SK-N-SH (cell line): ENCODE measurements at places on chromosomes 7 and 10. TPM values are rescaled to one million over a fixed set of nuclear protein-coding genes. Genes with fewer than 3 reads are reported as not detected.

DNA sequence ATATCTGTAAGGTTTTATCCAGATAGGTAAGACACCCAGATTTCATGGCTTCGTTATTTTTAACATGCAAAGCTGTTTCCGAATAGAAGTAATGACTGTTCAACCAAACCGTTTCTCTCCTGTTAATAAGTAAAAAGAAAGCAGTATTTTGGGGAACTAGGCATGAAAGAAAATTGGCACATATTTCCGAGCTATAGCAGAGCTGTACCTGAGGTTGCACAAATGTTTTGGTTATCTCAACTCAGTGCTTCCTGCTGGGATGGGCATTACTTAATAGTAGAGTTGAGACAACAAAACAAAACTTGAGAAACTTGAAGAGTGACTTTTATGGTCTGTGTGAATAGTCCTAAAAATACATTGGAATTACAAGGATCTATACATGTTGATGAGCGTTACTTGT, 564.3 kb upstream of the SORCS1 start:
- DNase-seq = no peak
- H3K27me3 ChIP-seq = no peaks in the 10 kb centered on the region
- H3K36me3 ChIP-seq = no peaks in the 10 kb centered on the region

DNA sequence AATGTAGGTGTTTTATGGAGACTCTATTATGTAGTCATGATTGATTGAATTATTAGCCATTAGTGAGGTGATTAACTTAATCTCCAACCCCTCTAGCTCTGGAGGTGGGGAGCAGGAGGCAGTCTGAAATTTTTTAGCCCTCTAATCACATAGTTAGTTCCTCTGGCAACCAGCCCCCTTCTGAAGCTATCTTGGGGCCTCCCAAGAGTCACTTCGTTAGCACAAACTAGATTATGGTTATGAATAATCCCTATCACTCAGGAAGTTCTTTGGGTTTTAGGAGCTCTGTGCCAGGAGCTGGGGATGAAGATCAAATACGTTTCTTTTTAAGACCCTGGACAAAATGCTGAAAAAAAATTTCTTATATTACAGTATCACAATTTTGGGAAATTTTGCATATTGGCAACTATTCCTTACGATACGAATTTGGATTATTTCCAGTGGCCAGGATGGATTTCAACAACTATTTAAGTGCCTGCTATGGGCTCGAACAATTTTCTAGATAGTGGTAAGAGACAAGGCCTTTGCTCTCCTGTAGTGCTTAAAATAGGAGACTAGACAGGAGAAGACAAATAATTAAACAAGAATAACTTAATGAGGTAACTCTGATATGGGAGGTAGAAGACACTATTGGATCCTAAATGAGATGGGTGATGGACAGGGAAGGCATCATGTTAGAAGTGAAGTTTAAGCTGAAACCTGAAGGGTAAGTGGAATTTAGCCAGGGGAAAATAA, 52.9 kb downstream of the BTAF1 start:
- no peak for DNase-seq
- no peaks in the 10 kb centered on the region; the same call in 1 of the 2 replicates for H3K4me1 ChIP-seq
- peaks cover 44% of the 10 kb centered on the region for H3K36me3 ChIP-seq
- H3K4me3 ChIP-seq = no peak overlapping the region
- H3K27ac ChIP-seq = no peak overlapping the region

DNA sequence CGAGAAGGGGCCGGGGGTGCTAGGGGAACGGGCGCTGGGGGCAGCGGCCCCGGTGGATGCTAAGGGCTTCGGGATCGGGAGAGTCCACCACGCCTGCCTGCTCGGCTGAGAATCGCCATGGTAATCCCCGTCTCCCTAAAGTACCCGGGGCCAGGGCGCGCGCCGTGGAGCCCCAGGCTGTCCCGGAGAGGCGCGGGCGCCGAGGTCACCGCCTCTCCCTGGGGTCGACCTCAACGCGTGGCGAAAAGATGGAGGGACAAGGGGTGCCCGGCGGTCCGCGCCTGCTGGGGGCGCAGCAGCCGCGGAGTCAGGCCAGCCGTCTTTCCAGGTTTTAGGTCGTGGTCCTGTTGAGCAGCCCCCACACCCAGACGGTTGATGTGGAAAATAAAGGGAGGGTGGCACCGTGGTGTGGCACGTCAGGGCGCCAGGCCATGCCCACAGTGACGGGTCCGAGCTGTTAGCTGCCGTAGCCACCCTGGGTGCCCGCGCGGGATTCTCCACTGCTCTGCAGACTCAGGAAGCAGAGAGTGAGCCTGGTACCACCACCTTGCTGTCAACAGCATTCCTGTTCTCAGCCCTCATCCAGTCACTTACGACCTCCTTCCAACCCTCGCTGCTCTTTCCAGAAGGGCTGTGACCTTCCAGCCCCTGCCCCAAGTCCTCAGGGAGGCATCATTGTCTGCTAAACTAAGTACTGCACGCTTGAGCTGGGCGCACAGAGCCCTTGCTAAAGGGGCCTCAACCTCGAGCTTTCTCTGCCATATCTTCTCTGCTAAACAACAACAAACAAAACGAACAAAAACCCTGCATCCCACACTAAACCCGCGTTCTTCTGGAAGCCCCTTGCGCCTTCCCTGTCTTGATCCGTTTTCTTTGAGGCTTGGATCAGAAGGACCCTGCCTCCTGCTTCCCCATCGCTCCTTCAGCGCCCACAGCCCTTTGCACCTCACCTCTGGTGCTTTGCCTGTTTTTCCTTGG, 666 bp downstream of the SMKR1 start:
- peak; percentile 90 for DNase-seq
- no peaks in the 10 kb centered on the region for H3K36me3 ChIP-seq
- H3K4me3 ChIP-seq = peak overlapping the region; percentile 54
- no peak overlapping the region for H3K27ac ChIP-seq
- H3K4me1 ChIP-seq = peaks cover 7% of the 10 kb centered on the region; the same call in 1 of the 2 replicates

CHAT gene
- 0.08 TPM in 1 of 2 replicates, not detected in the other for polyA plus RNA-seq

GRCh38 chr7:3589752-3590151, 288.7 kb downstream of the SDK1 start:
- H3K27me3 ChIP-seq = no peaks in the 10 kb centered on the region
- no peaks in the 10 kb centered on the region for H3K36me3 ChIP-seq
- no peak for DNase-seq
- no peak overlapping the region for H3K4me3 ChIP-seq
- H3K27ac ChIP-seq = no peak overlapping the region
- H3K4me1 ChIP-seq = no peaks in the 10 kb centered on the region

DNA sequence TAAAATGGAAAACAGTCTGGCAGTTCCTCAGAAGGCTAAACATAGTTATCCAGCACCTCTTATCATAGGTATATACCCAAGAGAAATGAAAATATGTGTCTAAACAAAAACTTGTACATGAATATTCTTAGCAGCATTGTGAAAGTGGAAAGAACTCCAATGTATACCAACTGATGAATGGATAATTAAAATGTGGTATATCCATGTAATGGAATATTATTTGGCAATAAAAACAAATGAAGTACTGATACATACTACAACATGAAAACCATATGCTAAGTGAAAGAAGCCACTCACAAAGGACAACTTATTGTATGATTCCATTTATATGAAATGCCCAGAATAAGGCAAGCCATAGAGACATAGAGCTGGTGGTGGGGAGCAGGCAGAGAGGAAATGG, 32.2 kb upstream of the NAMPT start:
- no peaks in the 10 kb centered on the region for H3K27me3 ChIP-seq
- H3K36me3 ChIP-seq = no peaks in the 10 kb centered on the region
- peaks cover 10% of the 10 kb centered on the region; the same call in 1 of the 2 replicates for H3K4me1 ChIP-seq
- no peak for DNase-seq
- H3K4me3 ChIP-seq = no peak overlapping the region

DNA sequence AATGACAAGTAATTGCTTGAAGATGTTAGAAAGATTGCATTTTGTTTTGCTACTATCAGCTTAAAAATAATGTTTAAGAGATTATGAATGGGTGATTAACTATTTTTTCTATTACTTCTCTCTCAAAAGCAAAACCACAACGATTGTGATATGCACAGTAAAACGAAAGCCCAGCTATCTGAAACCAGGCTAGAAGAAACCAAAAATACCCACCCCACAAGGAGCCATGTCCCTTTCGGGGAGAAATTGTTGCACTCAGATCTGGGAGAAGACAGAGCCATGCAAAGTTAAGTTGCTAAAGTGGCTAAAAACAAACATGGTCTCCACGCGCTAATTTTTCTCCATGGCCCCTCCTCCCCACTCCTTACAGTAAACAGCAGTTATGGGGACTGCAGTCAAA, 173.6 kb downstream of the RPS24 start:
- H3K36me3 ChIP-seq = no peaks in the 10 kb centered on the region
- DNase-seq = no peak
- no peaks in the 10 kb centered on the region for H3K27me3 ChIP-seq

DNA sequence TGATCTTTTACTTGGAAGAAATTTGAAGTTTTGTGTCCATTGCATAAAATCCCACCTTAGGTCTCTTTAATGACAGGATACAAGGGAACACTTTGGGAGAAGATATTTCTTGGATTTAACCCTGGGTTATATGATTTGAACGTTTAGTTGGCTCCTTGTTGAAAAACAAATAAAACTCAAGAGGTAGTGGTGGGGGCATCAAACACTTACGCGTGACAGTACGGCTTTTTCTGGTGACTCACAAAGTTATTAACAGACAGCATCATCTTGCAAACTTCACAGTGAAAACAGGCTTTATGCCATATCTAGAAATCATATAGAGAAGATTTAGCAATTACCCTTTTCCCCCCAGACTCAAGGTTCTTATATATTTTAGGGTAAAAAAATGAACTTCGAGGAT, 699 bp downstream of the NRAP start:
- no peak overlapping the region for H3K4me3 ChIP-seq
- DNase-seq = no peak
- no peaks in the 10 kb centered on the region for H3K4me1 ChIP-seq
- no peak overlapping the region for H3K27ac ChIP-seq

- H3K4me3 ChIP-seq = no peak overlapping the region
- no peaks in the 10 kb centered on the region for H3K27me3 ChIP-seq
- no peaks in the 10 kb centered on the region; the same call in 1 of the 2 replicates for H3K4me1 ChIP-seq
- no peaks in the 10 kb centered on the region for H3K36me3 ChIP-seq
- H3K27ac ChIP-seq = no peak overlapping the region
These were observed 314.4 kb upstream of the BMPER start for GRCh38 chr7:33590916-33591315.

SEMA3D gene
- 30.1 and 48.7 TPM in 2 replicates for polyA plus RNA-seq

- H3K4me1 ChIP-seq = no peaks in the 10 kb centered on the region
- H3K27me3 ChIP-seq = no peaks in the 10 kb centered on the region
- H3K36me3 ChIP-seq = no peaks in the 10 kb centered on the region
- H3K4me3 ChIP-seq = no peak overlapping the region
- DNase-seq = no peak
- H3K27ac ChIP-seq = no peak overlapping the region
These were observed 78.5 kb downstream of the OAT start for GRCh38 chr10:124340033-124340760.

DNA sequence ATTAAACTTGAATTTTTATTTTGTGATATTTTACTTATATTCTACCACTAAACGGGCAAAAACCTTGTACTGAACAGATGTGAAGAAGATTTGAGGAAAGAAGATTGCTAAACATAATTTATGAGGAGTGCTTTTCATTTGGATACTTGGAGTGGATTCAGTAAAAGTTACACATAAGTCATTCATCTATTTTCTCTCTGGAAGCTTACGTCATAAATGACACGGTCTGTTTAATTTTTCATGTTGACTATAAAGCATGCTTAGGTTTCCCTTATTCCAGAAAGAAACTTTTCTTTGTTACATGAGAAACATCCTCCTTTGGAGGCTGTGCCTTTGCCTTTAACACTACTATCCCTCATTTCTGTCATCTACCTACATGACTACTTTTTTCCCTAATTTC, 53.9 kb downstream of the TFEC start:
- H3K36me3 ChIP-seq = no peaks in the 10 kb centered on the region
- peaks cover 7% of the 10 kb centered on the region; the same call in 1 of the 2 replicates for H3K27me3 ChIP-seq
- DNase-seq = no peak
- H3K27ac ChIP-seq = no peak overlapping the region
- no peaks in the 10 kb centered on the region for H3K4me1 ChIP-seq
- no peak overlapping the region for H3K4me3 ChIP-seq

PTPRZ1 gene
- not detected in 2 replicates for polyA plus RNA-seq

- DNase-seq = no peak
- no peak overlapping the region for H3K27ac ChIP-seq
- H3K4me1 ChIP-seq = no peaks in the 10 kb centered on the region; the same call in 1 of the 2 replicates
- H3K4me3 ChIP-seq = no peak overlapping the region
These were observed 1272.5 kb upstream of the CELF2 start for GRCh38 chr10:9745158-9745557.

MMP21 gene
- polyA plus RNA-seq = 0.02 TPM in 1 of 2 replicates, not detected in the other

GRCh38 chr10:28975891-28976531, 298.7 kb downstream of the BAMBI start:
- no peaks in the 10 kb centered on the region for H3K36me3 ChIP-seq
- no peak for DNase-seq
- H3K4me1 ChIP-seq = no peaks in the 10 kb centered on the region
- H3K27ac ChIP-seq = no peak overlapping the region

AKR1C4 gene
- not detected in 2 replicates for polyA plus RNA-seq

DNA sequence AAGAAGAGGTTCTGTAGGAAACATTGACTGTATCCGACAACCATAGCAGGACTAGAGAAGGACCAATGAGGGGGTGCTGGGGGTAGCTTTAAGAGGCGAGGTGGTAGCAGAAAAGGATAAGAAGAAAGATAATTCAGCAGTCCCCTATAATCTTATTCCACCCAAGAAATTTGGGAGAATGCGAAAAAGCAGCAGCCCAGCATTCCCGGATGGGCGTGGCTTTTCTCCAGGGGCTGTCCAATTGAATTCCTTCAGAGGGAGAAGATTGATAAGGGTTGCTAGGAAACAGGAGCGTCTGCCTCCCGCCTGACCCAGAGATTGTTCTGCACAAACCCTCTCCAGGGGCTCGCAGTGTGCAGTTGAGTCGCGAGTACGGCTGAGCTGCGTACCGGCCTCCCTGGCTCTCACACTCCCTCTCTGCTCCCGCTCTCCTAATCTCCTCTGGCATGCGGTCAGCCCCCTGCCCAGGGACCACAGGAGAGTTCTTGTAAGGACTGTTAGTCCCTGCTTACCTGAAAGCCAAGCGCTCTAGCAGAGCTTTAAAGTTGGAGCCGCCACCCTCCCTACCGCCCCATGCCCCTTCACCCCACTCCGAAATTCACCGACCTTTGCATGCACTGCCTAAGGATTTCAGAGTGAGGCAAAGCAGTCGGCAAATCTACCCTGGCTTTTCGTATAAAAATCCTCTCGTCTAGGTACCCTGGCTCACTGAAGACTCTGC, at the start of gene GRM3:
TSS of gene GRM3 (plus strand) at position 349 of the 721 bp plus-strand sequence. CDS start 121,237 bp downstream, outside the sequence.
- no peak within 1 kb of the TSS for H3K27ac ChIP-seq
- DNase-seq = peak; percentile 79
- H3K36me3 ChIP-seq = no peaks in the 10 kb centered on the region
- peaks cover 30% of the 10 kb centered on the region for H3K27me3 ChIP-seq
- peaks cover 19% of the 10 kb centered on the region for H3K4me1 ChIP-seq

- H3K36me3 ChIP-seq = peaks cover 2% of the 10 kb centered on the region; the same call in 1 of the 2 replicates
- peak overlapping the region; percentile 48 for H3K27ac ChIP-seq
- H3K4me1 ChIP-seq = peaks cover 15% of the 10 kb centered on the region
- peak overlapping the region; percentile 63 for H3K4me3 ChIP-seq
- no peaks in the 10 kb centered on the region for H3K27me3 ChIP-seq
- peak; percentile 83 for DNase-seq
These were observed 515 bp downstream of the BEND7 start for GRCh38 chr10:13528123-13528874.

HOXA6 gene
- not detected in 2 replicates for polyA plus RNA-seq

GRCh38 chr7:70596598-70596913, 535.4 kb upstream of the GALNT17 start:
- no peaks in the 10 kb centered on the region for H3K4me1 ChIP-seq
- no peaks in the 10 kb centered on the region for H3K36me3 ChIP-seq
- DNase-seq = peak; percentile 48
- H3K27ac ChIP-seq = no peak overlapping the region
- H3K27me3 ChIP-seq = no peaks in the 10 kb centered on the region

- H3K4me1 ChIP-seq = peaks cover 17% of the 10 kb centered on the region
- no peak overlapping the region for H3K4me3 ChIP-seq
- peak; percentile 44 for DNase-seq
- H3K36me3 ChIP-seq = no peaks in the 10 kb centered on the region
- H3K27me3 ChIP-seq = no peaks in the 10 kb centered on the region
These were observed 396.3 kb downstream of the SORCS1 start for GRCh38 chr10:106768204-106768603.

BMPER gene
- 18.2 and 20.0 TPM in 2 replicates for polyA plus RNA-seq
